Stimulated activated CD8-positive, alpha-beta memory T cell treated with anti-CD3 and anti-CD28 coated beads, Interleukin-15, amount 100 ng/mL, for 4 hours (primary cell): ENCODE measurements at places on chromosomes 2 and 18.

- DNase-seq: no peak
Measured at GRCh38 chr2:59301466-59302402, 1060.6 kb upstream of the FANCL start.

DNA sequence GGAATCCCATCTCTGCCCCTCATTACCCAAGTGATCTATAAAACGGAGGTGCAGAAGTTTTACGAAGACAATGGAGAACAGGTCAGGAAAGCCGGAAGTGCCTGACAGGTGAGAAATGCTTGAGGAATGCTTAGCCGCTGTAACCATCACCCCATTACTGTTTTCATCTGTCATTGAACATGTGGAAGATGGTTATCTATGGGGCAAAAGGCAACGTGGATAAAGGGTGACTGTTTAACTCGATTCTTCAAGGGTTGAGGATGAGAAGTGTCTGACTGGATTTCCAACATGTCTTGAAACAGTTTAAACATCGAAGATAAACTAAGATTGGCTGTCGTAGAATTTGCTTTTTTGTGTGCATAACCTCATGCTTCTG lies 17.3 kb downstream of the HK2 start:
- no peak for DNase-seq

DNA sequence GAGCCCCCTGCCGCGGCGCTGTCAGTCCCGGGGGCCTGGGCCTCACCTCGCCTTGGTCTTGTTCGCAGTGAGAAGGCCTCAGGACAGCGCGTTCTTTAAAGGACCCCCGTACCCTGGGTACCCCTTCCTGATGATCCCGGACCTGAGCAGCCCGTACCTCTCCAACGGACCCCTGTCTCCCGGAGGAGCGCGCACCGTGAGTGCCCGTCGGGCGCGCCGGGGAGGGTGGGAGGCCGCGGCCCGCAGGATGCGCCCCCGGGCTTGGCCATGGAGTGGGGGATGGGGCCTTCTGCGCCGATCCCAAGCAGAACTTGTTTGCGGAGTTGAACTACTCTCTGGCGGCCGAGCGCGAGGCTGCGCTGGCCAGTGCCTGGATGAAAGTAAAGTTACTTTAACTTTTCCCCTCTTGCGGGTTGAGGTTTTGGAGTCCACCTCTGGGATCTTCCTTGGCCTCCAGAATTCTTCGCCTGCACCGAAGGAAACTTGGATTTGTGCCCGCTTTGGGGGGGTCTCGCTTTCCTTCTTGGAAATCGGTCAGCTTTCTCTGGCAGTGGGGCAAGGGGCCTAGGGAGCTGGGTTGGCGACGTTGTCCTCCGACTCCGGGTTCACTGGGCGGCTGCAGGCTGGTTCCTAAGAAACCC lies 1.2 kb downstream of the TCF7L1 start:
- no peak for DNase-seq

DNA sequence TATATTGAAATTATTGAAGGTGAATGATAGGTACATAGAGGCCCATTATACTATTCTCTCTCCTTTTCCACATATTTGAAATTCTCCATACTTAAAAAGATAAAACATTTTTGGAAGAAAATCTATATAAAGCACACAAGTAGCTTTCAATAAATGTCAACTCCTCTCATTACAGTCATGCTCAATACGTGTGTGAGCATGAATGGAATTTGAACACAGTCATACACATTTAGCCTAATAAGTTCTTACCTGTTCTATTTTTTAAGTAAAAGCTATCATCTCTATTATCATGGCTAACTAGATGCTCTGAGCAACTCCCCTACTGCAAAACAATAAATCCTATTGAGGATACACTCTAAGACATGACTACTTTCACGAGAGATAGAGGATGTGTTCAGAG lies 41.9 kb upstream of the SPATS2L start:
- no peak for DNase-seq

- no peak for DNase-seq
Measured at GRCh38 chr2:58237741-58238140, 3.4 kb downstream of the FANCL start.

GRCh38 chr2:16204886-16205620 lies 264.7 kb downstream of the MYCN start:
- no peak for DNase-seq

DNA sequence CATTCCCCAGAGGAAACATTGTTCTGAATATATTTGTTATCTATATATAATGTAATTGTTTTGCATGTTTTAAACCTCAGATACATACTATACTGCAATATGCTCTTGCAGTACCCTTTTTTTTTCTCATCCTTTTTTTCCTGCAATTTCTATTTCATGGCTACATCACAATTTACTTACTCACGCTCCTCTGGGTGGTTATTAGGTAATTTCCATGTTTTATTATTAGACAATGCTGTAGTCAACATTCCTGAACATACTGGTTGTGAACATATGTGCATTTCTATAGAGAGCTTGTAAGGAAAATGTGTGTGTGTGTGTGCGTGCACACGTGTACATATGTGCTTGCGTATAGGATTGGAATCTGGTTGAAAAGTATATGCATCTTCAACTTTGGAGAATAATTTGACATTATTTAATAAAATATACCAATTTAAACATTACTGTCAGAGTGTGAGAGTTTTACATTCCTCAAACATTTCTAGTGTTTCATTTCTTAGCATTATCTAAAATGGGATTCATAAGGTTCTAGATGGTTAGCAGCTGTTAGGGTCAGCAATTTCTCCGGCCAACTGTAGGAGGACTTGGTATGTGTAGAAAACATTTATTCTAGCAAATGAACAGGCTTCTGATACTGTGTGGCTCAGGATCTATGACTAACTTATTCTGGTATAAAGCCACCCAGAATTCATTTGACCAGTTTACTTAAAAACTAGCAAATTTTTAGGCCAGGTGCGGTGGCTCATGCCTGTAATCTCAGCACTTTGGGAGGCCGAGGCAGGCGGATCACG lies 22.4 kb downstream of the NCOA1 start:
- no peak for DNase-seq

- no peak for DNase-seq
Measured at GRCh38 chr2:76812156-76812555, 710.0 kb downstream of the LRRTM4 start.

DNA sequence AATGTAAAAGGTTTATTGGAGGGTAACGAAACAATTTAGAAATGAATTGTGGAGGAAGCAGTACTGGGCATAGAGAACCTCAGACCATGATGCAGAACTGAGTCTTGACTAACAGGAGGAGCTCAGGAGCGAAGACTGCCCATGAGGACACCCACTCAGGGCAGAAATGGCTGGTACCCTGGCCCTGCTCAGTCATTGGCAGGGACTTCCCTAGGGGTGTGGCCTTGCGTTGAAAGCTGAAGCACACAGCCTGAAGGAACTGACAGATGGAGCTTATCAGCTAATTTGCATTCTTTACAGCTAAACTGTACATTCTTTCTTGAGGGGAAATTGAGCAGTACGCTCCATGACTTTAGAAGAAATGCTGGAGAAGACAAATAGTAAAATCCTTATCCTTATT lies 57.1 kb downstream of the PDK1 start:
- DNase-seq: no peak

GRCh38 chr18:7855028-7855427 lies 287.9 kb downstream of the PTPRM start:
- DNase-seq: no peak

GRCh38 chr2:120169020-120169419 lies 54.2 kb downstream of the TMEM185B start:
- no peak for DNase-seq

- no peak for DNase-seq
Measured at GRCh38 chr2:9001778-9002177, 1.7 kb downstream of the MBOAT2 start.

DNA sequence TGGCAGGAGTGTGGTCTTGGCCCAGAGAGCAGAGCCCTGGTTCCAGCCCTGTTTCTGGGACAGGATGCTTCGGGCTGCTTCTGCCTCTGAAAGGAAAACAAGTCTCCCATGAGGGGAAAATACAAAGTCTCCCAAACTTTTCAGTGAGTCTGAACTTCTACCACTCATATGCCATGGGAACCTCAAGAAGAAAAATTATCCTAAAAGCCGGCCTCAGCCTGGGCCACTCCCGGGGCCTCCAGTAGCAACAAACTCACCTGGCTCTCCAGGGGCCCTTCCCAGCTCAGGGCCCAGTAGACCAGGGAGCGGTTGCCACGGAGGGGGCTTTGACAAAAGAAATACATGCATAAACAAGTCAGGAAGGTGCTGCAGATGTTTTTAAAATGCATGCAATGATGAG lies 289.2 kb upstream of the HDAC4 start:
- no peak for DNase-seq

DNA sequence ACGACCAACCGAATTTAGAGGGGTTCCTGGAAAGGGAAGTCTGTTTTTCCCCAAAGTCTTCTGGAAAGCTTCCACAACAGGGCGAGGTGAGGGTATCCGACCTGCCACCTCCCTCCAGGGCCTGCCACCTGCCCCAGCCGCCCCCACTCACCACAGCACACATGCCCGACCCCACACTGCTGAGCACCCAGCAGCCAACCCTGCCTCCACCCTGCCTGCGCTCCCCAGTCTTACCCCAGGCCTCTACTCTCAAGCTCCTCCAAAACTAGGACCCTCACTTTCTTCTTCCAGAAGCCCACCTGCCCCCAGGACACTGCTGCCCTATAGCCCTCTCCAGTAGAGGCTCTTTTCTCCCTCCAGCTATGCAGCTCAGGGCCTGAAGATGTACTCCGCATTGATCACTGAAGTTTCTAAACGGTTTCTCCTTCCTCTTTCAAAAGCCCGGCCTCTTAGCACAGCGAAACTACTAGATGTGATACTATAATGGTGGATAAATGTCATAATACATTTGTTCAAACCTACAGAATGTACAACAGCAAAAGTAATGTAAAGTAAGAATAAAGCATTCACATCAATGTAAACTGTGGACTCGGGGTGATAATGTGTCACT lies 128.8 kb upstream of the SLC1A4 start:
- DNase-seq: no peak

DNA sequence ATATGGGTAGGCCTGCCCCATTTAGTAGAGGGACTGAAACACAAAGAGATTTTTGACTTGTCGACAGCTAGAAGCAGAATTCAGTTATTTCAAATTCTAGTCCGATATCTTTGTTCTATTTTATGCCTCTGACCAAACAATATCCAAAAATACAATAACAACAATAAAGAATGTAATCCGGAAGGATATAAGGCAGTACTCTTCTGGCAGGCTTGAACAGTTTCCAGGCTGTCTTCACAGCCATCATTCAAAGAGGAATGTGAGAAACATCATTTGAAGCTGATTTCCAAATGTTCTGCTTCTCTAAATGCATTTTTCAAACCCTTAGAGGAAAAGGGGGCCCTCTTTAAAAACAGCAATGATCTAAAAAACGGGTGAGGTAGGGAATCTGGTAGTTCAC lies 36.7 kb upstream of the SPTBN1 start:
- no peak for DNase-seq

- DNase-seq: no peak
Measured at GRCh38 chr18:74243127-74243526, 48.6 kb downstream of the CYB5A start.

DNA sequence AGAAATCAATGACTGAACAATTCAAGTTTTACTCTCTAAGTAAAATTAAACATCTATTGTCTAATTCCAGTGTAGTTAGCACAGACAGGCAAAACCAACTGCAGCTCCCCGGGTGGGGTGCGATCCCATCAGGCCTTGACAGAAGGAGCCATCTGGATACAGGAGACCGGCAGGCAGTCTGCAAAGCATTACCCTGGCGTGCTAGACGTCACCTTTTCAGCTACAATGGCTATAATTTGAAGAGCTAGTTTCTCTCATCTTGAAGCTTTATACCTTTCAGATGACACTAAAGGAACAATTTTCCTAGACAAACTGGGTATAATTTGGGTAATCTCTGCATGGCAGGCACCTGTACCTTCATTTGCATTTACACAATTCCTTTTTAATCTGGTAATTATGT lies 761.5 kb upstream of the SOX11 start:
- DNase-seq: no peak

DNA sequence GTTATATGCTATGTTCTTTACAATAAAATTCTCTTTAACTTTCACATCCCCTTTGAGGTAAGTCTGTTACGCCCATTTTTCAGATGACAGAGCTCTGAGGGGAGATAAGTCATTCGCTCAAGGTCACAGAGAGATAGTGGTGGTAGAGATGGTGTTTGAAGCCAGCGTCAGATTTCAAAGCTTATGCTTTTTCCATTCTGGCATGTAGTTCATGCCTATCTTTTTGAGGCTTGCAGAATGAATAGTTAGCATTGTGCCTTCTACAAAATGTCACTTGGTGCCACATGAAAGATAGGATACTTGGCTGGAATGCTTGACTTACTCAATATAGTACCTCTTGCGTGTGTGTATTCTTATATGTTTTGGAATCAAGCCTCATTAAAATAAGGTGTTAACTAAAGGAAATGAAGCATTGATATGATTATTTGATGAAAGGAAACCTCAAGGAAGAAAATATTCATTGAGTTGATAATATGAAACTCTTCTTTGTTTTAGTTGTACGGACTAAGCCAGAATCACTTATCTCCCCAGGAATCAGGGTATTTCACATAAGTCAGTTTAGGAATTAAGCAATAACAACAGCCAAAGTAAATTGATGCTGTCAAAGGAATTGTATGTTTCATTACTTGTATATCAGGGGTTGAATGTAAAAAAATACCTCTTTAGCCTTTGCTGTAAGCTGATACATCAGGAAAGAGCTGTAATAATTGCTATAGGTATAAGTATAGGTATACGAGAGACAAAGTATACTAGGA lies 15.5 kb downstream of the SPATS2L start:
- no peak for DNase-seq

DNA sequence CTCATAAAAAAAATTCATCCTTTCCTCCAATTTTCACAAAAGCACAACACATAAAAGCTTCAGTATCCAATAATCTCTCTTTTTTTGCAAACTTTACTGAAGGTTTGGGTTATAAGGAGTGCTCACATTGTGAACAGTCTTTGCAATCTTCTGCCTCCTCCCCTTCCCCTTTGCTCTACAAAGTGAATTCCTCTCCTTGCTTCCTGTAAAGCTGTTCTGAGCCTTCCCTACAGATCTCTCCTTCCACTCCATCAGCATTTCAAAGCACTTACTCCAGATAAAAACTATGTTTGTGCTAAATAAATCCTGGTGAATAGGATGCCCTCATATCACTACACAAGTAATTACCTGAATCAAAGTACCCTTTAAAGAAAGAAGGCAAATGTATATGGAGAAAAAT lies 4.6 kb upstream of the PDK1 start:
- DNase-seq: no peak

DNA sequence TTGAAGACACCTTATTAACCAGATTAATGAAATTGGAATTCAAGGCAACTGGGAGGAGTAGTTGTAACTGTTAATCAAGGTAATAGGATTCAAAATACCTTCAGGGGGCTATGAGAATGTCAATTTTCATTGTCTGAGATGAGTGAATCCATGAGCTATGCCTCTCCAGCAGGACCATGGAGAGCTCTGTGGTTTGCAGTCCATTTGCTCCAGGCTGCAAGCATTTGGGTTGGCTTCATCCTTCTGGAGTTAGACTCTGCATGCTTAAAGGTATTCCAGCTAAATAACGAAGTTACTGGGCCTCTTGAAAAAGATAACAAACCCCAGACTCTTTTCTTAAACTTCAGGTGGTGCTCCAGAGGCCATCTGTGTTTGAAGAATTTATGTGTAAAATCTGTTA lies 207.1 kb upstream of the SLC8A1 start:
- no peak for DNase-seq

- DNase-seq: no peak
Measured at GRCh38 chr2:63051795-63052333, 1.2 kb downstream of the OTX1 start.
